ENCODE measurements at places on chromosomes 11 and 22.

DNA sequence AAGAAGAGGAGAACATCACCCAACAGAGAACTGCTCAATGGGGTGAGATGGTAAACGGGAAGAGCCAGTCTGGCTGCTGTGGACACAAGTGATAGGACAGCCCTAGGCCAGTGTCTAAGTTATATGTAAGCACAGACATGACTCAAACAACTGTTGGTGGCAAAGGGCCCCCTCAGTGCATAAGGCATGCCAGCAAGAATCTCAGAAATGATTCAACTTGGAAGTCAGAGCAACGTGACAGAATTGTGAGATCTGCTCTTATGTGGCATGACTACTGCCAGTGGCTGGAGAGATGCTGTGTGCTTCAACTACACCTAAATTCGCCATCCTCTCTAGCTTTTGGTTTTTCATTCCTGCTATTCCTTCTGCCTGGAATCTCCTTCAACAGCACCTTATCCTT is 7.4 kb downstream of the SLN start:
- DNase-seq, result no peak

GRCh38 chr11:64255135-64256128 is 4.1 kb downstream of the PLCB3 start:
- DNase-seq, result no peak

DNA sequence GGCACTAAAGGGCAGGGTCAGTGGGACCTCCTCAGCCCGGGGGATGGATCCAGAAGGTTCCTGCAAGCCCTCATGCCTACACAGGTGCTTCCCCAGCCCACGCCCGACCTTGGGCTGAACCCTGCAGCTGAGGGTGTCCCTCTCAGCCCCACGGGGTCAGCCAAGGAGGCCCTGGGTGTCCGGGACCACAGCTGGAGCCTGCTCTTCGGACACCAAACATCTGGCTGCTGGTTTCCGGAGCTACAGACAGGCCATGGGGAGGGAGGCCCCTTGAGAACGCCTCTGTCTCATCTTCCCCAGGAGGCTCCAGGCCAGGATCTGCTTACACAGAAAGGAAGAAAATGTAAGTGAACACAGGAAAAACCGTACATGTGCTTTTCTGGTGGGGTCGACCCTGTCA is 355.7 kb downstream of the MN1 start:
- no peak for DNase-seq

- no peak for DNase-seq
Measured at GRCh38 chr22:29270475-29271271, 2.6 kb downstream of the EWSR1 start.

GRCh38 chr11:121412711-121413415 is 39.3 kb upstream of the SORL1 start:
- no peak for DNase-seq

- no peak for DNase-seq
Measured at GRCh38 chr22:17945156-17945887, 79.0 kb downstream of the MICAL3 start.

DNA sequence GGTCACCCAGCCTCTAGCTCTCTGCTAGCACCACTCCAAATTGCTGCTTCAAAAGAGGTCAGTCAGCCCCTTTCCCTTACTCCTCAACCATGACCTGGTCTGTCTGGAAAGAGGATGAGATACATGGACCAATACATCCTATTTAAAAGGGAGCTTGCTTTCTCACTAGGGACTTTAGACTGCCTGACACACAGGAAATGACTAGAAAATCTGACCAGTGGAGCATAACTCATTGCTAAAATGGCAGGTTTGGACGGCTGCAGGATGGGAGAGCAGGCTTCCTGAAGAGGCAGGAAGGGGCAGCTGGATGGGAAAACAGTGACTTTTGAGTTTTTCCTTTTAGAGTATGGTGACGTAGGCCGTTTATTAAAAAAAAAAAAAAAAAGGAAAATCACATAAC is 25.3 kb downstream of the STIM1 start:
- DNase-seq, result peak; percentile 49

GRCh38 chr11:96102664-96103078 is 178.8 kb upstream of the MTMR2 start:
- DNase-seq, result no peak

- DNase-seq, result no peak
Measured at GRCh38 chr11:22976146-22976545, 115.9 kb upstream of the CCDC179 start.

All from left renal cortex interstitium (tissue), 4 donors.